Endodermal cell (in vitro differentiated cells): ENCODE measurements at places on chromosomes 6 and 20. TPM values are rescaled to one million over a fixed set of nuclear protein-coding genes. Genes with fewer than 3 reads are reported as not detected.
A peak's percentile ranks its signal among the peaks of the same experiment; 100 is the strongest.

- H3K27ac ChIP-seq: no peak overlapping the region
- no peaks in the 10 kb centered on the region for H3K4me1 ChIP-seq
- no peaks in the 10 kb centered on the region for H3K36me3 ChIP-seq
- H3K4me3 ChIP-seq: no peak overlapping the region
Measured at GRCh38 chr6:52649536-52650160, 21.3 kb upstream of the TMEM14A start.

DNA sequence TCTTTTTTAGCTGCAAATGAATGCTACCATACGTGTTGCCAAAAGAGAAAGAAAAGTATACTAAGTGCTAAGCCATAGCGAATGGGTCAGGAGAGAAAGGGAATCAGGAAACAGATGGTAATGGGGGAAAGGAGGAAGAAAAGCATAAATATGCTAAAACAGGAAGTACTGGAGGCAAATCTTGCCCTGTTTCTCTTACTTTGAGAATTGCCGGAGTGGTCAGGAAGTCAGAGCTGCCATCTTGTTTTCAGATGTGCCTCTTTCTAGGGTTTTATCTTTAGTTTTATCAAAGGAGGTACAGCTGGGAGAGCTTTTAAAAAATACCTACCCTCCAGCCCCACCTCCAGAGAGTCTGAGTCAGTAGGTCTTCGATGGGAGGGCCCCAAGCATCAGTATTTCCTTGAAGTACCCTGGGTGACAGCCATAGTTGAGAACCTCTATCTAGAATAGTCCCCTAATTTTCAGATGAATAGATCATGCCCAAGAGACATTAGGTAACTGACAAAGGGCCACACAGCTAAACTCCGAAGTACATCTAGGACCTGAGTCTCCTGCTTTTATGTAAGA is 193.3 kb downstream of the CLIC5 start:
- H3K27me3 ChIP-seq: no peaks in the 10 kb centered on the region
- DNase-seq: no peak
- no peaks in the 10 kb centered on the region for H3K36me3 ChIP-seq
- no peak overlapping the region for H3K4me3 ChIP-seq
- H3K4me1 ChIP-seq: no peaks in the 10 kb centered on the region

DNA sequence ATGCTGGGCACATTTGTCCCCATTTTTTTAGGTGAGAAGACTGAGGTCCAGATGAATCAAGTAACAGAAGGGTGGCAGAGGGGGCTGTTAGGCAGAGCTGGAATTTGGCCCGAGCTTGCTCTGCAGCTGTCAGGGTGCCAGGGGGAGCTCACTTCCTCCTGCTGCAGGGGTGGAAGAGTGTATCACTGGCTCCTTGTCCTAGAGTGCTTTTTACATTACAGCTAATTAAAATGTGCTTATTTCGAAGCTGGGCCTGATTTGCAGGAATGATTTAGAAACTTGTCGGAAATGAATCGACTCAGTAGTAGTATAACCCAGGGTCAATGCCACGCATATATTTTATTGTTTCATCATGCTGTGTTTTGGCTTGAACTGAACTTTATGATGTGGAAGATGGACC is 11.1 kb downstream of the TOX2 start:
- H3K4me3 ChIP-seq: no peak overlapping the region
- H3K27ac ChIP-seq: no peak overlapping the region
- H3K27me3 ChIP-seq: no peaks in the 10 kb centered on the region
- H3K4me1 ChIP-seq: no peaks in the 10 kb centered on the region

GRCh38 chr6:34460796-34461507 is 4.9 kb upstream of the PACSIN1 start:
- no peak overlapping the region for H3K27ac ChIP-seq
- H3K4me3 ChIP-seq: no peak overlapping the region
- H3K27me3 ChIP-seq: peaks cover 6% of the 10 kb centered on the region
- DNase-seq: peak; percentile 80

GRCh38 chr6:137808191-137808590 is 58.9 kb upstream of the TNFAIP3 start:
- H3K4me1 ChIP-seq: no peaks in the 10 kb centered on the region
- no peak overlapping the region for H3K4me3 ChIP-seq
- no peaks in the 10 kb centered on the region for H3K27me3 ChIP-seq
- no peaks in the 10 kb centered on the region for H3K36me3 ChIP-seq
- no peak for DNase-seq
- H3K27ac ChIP-seq: no peak overlapping the region

DNA sequence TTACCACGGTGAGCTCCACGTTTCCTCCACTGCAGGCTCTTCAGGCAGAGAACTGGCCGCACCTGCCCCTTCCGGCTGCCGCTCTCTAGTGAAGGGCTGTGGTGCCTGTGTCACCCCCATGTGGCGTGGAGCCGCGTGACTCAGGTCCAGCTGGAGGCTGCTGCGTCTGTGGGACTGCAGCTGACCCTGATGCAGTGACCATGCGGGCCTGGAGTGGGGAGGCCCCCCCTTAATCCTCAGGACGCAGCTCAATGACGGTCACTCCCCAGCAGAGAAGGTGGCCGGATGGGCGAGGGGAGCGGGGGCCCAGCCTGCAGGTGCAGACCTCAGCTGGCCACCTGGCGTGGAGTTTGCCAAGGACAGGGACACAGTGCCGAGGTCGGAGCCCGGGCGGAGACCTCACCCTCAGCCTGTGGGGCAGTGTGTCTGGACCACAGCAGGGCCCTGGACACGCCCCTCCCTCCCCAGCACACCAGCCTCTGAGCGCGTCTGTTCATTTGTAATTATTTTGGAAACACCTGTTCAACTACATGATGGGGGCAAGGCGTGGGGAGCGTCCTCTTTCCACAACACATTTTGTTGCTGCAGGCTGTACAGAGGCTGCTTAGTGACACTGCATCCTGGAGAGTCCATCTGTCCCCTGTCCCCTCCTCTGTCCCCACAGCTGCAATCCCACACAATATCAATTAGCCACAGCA is 10.7 kb downstream of the BHLHE23 start:
- H3K4me3 ChIP-seq: no peak overlapping the region
- no peaks in the 10 kb centered on the region for H3K4me1 ChIP-seq
- no peak overlapping the region for H3K27ac ChIP-seq

DNA sequence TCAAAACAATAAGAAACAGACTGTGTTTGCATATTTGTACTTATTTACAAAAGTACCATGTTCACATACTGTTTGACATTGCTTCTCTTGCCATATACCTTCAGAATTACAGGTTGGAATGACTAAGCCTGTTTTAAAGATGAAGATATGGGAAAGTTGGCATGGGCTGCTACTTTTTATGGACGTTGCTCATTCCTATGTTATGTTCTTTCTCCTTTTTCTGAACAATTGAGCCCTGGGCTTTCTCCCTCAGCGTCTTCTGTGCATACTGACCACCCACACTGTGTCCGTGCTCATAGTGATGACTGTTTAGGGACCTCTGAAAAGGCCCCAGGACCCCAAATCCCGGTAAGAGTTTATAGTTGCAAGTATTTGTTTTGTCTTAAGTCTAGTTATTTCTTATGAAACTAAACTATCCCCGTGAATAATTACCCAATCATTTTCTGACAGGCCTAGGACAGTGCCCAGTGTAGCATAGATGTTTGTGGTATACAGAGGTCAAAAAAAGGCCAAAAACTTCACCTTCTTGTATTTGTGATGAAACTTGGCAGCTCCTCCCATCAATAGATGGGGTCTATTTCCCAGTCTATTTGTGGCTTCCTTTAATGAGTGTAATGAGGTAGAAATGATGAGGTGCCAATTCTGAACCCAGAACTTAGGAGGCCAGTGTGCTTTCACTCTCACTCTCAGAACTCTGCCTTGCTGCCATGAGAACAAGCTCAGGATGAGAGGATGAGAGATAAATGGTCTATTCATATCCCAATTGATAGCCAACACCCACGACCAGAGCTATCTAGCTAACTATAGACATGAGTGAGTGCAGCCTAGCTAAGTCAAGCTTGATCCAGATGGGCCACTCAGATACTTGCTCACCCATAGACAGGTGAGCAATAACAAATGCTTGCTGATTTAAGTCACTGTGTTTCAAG is 40.9 kb downstream of the GSTA4 start:
- no peaks in the 10 kb centered on the region for H3K4me1 ChIP-seq
- DNase-seq: no peak
- H3K4me3 ChIP-seq: no peak overlapping the region

DNA sequence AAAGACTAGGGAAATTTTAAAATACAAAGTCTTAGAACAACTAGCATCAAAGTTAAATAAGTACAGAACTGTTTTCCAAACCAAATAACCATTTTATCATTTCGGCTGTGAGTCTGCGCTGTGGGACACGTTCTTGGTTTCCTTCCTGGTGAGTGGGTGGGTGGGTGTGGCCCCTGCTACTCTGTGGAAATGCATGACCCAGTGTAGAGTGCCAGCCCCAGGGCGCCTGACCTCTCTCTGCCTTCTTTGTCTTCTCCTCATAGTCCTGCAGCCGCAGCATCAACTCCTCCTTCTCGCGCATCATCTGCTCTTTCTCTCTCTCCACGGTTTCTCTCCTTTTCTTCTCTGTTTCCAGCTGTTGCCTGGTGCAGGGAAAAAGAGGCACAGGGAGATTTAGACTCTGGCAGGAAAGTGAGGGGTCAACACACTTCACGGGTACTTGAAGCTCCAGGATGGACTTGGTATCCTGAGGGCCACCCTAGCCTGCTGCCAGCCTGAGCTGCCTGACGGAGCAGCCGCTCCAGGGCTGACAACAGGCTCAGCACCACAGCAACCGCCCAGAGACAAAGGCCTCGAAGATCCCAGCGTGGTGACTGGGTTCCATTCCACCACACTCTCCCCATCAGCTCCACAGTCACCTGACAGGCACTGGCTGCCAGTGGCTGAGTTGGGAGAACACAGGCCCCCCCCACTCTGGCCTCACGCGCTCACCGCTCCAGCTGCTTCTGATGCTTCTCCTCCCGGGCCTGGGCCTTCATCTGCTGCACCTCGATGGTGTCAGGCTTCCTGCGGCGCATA is 48.4 kb downstream of the EZR start:
- peaks cover 15% of the 10 kb centered on the region for H3K4me1 ChIP-seq
- peak overlapping the region; percentile 85 for H3K27ac ChIP-seq
- no peak for DNase-seq

SAMD10 gene
- 5.3 and 6.0 TPM in 2 replicates for total RNA-seq

NRN1 gene
- total RNA-seq: 0.57 and 0.68 TPM in 2 replicates

DNA sequence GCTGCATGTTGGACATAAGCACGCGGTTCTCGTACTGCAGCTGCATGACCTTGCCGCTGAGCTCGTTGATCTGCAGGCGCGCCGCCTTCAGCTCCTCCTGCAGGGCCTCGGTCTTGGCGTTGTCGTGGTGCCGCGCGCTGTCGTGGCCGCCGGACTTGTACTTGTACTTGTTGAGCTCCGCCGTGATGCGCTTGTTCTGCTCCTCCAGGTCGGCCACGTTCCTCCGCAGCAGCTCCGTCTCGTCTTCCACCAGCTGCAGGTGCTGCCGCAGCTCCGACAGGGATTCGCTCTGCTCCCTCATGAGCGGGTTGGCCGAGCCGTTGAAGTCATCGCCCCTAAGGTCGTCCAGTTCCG is 16.6 kb upstream of the KIAA0408 start:
- no peaks in the 10 kb centered on the region for H3K4me1 ChIP-seq
- no peaks in the 10 kb centered on the region for H3K27me3 ChIP-seq
- no peak overlapping the region for H3K4me3 ChIP-seq
- DNase-seq: no peak

GRCh38 chr6:142732790-142733189 is 212.2 kb downstream of the HIVEP2 start:
- no peaks in the 10 kb centered on the region for H3K27me3 ChIP-seq
- H3K4me3 ChIP-seq: no peak overlapping the region
- H3K4me1 ChIP-seq: no peaks in the 10 kb centered on the region
- no peak overlapping the region for H3K27ac ChIP-seq

DNA sequence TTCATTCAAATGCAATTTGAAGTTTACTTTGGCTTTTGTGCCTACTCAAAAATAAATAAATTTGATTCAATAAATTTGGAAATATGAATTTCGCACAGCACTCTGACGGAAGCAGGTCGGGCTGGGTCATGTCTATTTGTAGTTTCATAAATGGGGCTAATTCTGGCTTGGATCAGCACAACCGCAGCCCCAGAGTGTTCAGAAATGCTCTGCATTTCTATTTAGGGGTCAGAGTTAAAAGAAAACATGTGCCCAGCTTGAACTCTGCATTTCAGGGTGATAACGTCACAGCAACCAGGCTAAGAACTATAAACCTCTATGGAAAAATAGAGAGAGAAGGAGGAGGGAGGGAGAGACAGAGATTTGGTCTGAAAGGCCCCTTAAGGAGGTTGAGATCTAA is 480.9 kb upstream of the NOX3 start:
- no peaks in the 10 kb centered on the region for H3K27me3 ChIP-seq
- H3K27ac ChIP-seq: no peak overlapping the region
- no peak overlapping the region for H3K4me3 ChIP-seq
- DNase-seq: no peak
- H3K4me1 ChIP-seq: no peaks in the 10 kb centered on the region

GRCh38 chr6:167530951-167531350 is 206.1 kb downstream of the TTLL2 start:
- H3K4me3 ChIP-seq: no peak overlapping the region
- no peaks in the 10 kb centered on the region for H3K27me3 ChIP-seq
- H3K27ac ChIP-seq: no peak overlapping the region
- no peaks in the 10 kb centered on the region for H3K36me3 ChIP-seq
- DNase-seq: no peak

DNA sequence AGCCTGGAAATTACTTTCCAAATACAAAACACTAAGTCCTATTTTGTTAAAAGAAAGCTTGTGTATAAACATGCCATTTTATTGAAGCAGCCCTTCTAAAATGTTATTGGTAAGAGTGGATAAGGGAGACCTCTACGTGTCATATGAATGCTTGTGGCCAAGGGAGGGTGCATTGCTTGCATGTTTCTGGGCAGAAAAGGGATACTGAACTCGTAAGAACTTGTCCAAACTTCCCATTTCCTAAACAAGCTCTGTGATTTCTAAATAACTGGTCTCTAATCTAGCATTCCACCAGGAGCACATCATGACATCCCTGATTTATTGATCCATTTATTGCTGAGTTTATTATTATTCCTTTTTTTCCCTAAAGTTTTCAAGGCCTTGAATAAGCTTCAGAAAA is 474.1 kb downstream of the CD109 start:
- no peaks in the 10 kb centered on the region for H3K27me3 ChIP-seq
- DNase-seq: no peak
- no peak overlapping the region for H3K27ac ChIP-seq
- H3K4me3 ChIP-seq: no peak overlapping the region
- H3K36me3 ChIP-seq: no peaks in the 10 kb centered on the region

DNA sequence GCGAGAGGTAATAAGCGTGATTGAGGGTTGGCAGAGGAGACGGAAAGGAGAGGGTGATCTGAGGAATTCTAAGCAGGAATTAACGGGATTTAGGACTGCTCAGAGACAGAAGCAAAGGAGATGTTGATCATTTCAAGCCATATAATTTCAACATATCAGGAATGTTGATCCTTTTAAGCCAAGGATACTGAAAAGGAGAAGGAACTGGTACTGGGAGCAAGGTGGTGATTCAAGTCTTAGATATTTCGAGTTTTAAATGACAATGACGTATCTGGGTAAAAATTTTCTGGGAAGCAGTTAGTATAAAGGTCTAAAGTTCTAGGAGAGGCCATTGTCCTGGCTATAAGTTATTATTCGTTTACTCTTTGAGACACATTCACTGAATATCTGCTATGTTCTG is 91.3 kb upstream of the OGFRL1 start:
- no peak overlapping the region for H3K27ac ChIP-seq
- DNase-seq: no peak
- no peaks in the 10 kb centered on the region for H3K27me3 ChIP-seq
- H3K4me1 ChIP-seq: no peaks in the 10 kb centered on the region
- no peak overlapping the region for H3K4me3 ChIP-seq

GINS1 gene
- total RNA-seq: 14.1 to 54.5 TPM (median 48.6 TPM) in 3 replicates

MEI4 gene
- 0.45 and 0.62 TPM in 2 replicates for total RNA-seq

FUT9 gene
- 4.3 to 5.6 TPM (median 4.5 TPM) in 3 replicates for total RNA-seq

GRCh38 chr6:153424719-153425400 is 293.8 kb upstream of the RGS17 start:
- H3K27me3 ChIP-seq: no peaks in the 10 kb centered on the region
- H3K27ac ChIP-seq: no peak overlapping the region
- no peaks in the 10 kb centered on the region for H3K36me3 ChIP-seq
- DNase-seq: no peak
- no peaks in the 10 kb centered on the region for H3K4me1 ChIP-seq
- no peak overlapping the region for H3K4me3 ChIP-seq
